ENCODE measurements at places on chromosomes 4 and X. TPM values are rescaled to one million over a fixed set of nuclear protein-coding genes. Genes with fewer than 3 reads are reported as not detected.

The PRSS12 gene
- 17.8 TPM for total RNA-seq

The ARHGAP36 gene
- not detected for total RNA-seq

The LRIT3 gene
- total RNA-seq: under 0.01 TPM

GRCh38 chr4:1777822-1778641 lies 15.1 kb upstream of the FGFR3 start:
- DNase-seq: no peak

GRCh38 chr4:25993395-25994185 lies 79.6 kb downstream of the SMIM20 start:
- DNase-seq: no peak

DNA sequence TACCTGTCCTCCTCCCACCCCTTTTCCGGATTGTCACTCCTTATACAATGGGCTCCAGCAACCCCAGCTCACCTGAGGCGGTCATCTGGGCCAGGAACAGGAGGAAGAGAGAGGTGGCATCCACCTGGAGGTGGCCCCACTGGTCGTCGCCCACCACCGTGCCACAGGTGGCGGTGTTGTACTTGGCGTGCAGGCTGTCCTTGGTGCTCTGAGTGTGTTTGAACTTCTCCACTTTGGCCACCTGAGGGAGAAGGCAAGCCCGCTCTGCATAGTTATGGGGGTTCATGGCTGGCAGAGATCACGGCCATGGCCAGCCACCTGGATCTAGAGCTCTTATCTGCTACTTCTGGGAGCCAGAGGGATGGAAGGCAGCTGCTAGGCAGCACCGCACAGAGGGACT lies 32.9 kb downstream of the PHKA2 start:
- DNase-seq: no peak

DNA sequence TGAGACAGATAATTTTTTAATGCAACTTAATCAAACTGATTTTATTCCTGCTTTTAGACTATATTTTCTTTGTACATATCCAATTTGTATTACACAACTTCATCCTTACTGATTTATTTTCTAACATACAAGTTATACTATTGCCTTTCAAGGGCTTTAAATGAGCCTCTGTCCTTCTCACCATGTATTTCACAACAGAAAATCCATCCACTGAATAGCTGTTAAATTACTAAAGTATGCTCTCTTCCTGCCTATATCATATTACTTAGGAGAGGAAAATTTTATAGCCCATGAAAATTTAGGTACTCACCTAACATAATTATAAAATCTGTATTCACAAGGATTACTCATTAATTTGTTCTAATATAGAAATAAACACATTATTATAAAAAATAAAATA lies 528.6 kb downstream of the ANKRD50 start:
- DNase-seq: no peak

DNA sequence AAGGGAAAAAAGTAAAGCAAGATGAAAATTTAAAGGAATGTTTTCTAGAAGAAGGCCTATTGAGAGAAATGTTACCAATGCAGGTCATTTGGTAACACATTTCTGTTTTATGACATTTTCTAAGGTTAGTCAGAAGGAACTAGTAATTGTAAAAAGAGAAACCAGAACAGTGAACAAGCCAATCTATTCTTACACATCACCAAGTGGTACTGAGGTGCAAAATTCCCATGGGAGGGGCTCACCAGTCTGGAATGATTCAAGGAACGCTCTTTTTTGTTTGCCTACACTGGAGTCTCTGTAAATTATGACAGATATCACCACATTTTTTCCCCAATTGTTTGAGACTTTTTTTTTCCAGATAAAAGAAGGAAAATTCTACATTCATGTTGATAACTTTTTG lies 404.7 kb upstream of the CNKSR2 start:
- no peak for DNase-seq

The AFF2 gene
- 0.25 TPM for total RNA-seq

DNA sequence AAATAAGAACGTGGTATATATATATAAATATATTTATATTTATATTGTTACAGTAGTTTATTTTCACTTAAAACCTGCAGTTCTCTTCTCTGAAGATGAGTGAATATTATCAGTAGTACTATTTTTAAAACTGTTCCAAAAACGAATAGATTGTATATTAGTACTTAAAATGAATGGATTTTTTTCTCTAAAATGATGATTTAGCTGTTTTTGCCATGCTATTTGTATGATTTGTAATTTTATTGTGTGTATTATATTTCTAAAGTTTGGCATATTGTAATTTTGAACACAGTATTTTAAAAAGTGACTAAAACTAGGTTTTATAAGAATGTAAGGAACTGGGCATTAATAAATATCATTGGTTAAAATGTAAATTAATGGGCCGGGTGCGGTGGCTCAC lies 22.0 kb downstream of the TRAPPC11 start:
- DNase-seq: no peak

The XKRX gene
- total RNA-seq: under 0.01 TPM

DNA sequence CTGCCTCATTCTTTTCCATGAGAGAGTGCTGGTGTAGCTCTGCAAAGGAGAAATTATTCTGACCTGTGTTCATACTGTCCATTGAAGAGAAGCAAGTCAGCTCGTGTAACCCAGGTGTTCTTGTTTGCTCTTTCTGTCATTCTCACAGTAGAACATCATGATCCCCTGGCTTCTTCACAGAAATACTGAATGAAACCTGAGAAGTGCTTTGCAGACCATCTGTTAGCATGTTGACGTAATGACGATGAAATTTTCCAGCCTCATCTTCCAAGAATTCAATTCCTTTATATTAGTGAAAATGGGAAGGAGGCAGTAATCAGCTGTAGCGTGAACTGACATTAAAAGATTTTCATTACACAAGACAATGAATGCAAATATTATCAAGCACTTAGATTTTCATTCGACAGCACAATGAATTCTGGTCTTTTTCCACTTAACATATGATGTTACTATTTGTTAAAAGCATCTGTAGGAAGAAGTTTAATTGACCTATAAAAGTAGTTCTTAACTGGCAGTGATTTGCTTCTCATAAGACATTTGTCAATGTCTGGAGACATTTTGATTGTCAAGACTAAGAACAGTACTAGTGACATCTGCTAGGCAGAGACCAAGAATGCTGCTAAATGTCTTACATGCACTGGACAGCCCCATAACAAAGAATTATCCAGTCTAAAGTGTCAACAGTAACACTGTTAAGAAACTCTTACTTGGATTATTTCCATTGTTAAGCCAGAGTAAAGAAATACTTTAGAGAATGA lies 246.3 kb downstream of the BANK1 start:
- DNase-seq: no peak

Data from dermis microvascular lymphatic vessel endothelial cell (primary cell).